ENCODE measurements at places on chromosomes 1 and 21.

DNA sequence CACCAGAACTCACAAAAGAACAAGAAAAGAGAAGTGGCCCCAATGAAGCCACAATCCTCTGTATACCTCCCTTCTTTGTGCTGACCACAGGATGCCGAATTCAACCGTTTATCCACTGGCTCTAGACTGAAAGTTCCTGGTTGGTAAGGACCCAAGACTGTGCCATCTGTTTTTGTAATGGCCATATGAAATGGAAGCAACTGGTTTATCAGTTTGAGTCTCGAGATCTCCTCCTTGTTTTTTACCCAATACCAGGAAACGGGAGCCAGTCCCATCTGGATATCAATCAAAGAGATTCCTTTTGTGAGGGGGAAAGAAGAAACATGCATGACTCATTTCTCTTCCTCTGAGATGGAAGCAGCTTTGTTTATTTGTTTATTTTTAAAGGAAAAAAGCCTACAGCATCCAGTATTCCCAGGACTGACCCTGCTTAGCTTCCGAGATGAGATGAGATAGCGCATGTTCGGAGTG, 32.4 kb upstream of the ZNF124 start:
- DNase-seq = no peak

DNA sequence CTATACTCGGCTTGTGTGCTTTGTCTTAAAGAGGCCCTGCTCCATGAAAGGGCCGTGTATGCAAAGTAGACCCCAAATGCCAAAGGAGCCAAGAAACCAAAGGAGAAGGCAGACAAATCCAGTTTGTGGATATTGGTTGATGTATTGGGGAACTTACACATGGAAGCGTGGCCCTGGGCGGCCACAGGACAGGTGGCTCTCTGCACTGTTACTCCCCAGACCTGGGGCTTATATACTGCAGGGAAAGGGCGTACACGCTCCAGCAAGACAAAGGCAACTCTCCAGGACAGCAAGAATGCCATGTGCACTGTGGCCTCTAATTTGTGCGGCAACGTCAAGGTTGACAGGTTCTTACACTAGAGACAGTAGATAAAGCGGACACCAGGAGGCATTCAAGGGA, 24.8 kb downstream of the RSPH1 start:
- no peak for DNase-seq

DNA sequence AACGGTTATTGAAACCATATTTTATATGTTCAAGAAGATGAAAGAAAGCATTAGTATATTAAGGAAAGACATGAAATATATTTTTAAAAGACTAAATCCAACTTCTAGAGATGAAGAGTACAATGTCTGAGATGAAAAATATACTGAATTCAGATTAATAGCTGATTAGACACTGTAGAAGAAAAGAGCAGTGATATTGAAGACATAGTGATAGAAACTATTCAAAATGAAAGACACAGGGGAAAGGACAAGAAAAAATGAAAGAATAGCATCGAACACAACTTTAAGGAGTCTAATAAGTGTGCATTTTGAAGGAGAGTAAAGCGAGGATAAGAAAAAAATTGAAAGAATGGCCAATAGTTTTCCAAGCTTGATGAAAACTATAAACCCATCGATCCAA, 11.2 kb upstream of the IFNAR1 start:
- no peak for DNase-seq

GRCh38 chr1:28031173-28031572, 57.2 kb downstream of the EYA3 start:
- no peak for DNase-seq

- DNase-seq = no peak
Observed at GRCh38 chr21:41597811-41598231, 89.9 kb upstream of the TMPRSS2 start.

GRCh38 chr1:229535230-229535629, 23.3 kb downstream of the ABCB10 start:
- DNase-seq = no peak
